IMR-90 (cell line): ENCODE measurements at places on chromosomes 1 and 21. TPM values are rescaled to one million over a fixed set of nuclear protein-coding genes. Genes with fewer than 3 reads are reported as not detected.

Gene SPOCD1
- 132 and 135 TPM in 2 replicates for polyA plus RNA-seq

Gene AADACL3
- not detected in 2 replicates for polyA plus RNA-seq

Gene GPX7
- polyA plus RNA-seq = 3.2 and 3.8 TPM in 2 replicates

Gene RNU1-1
- not detected in 2 replicates for polyA plus RNA-seq

Gene KHDC4
- 23.4 and 29.9 TPM in 2 replicates for polyA plus RNA-seq

Gene SYCP1
- polyA plus RNA-seq = not detected in 2 replicates

DNA sequence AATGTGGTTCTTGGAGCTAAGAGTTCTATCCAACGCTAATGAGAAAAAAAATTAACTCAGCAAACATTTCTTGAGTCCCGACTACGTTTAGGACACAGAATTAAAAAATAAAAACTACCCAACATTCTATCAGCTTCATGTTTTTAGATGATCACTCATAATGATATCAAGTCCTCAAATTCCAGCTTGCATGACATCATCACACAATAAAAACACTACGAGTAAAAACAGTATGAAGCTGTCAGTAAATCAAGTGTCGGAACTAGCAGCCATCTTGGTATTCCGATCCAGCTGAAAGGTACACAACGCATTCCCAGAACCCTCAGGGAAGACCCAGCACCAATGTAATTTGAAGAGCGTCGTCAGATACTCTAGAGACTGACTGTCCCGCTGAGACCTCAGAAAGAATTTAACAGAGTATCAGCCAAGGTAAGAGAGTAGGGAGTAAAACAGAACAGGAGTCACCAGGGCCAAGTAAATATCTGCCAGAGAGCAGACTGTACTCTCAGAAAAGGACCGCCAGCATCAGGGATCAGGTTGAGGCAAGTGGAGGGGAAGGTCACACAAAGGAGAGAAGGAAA lies 57.0 kb downstream of the NRIP1 start:
- no peak for DNase-seq

- DNase-seq = peak; percentile 36
These were observed 206.0 kb upstream of the USP24 start for GRCh38 chr1:55420929-55421716.

DNA sequence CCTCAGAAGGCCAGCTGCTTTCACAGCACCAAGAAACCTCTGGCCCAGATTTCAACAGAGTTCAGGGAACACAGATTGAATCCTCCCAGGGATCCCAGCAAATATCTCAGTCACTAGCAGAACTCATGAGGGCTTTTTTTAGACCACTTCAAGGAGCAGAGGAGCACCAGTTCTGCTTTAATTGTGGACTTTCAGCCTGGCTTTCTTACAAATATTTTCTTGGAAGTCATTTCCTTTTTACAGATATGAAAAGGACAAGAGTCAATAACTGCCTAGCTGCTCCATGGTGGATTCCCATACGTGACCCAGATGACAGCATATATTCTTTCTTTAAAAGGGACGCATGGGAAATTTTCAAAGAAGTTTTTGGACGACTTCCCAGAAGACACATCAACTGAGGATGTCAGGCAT lies 6.4 kb upstream of the LRRC8B start:
- peak; percentile 18 for DNase-seq

GRCh38 chr1:76225526-76225925 lies 151.0 kb downstream of the ST6GALNAC3 start:
- no peak for DNase-seq

GRCh38 chr1:109793089-109793485 lies 29.4 kb upstream of the EPS8L3 start:
- DNase-seq = no peak

DNA sequence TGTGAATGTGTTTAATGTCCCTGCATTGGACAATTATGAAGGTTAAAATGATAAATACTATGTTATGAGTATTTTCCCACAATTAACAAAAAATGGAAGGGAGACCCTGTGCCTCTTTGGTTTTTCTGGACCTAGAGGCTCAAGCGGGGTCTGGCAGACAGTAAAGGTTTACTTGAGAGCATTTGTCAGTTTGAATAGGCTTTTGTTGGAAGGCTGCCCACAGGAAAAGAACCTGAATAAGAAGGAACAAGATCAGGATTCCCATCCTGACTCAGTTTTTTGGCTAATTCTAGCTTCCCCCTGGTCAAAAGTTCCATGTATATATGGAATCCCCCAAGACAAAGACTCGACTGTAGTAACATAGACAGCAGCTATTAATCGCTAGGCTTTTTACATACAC lies 150.9 kb upstream of the JUN start:
- DNase-seq = no peak

- DNase-seq = no peak
These were observed 41.8 kb downstream of the CDCP2 start for GRCh38 chr1:54110996-54111395.

DNA sequence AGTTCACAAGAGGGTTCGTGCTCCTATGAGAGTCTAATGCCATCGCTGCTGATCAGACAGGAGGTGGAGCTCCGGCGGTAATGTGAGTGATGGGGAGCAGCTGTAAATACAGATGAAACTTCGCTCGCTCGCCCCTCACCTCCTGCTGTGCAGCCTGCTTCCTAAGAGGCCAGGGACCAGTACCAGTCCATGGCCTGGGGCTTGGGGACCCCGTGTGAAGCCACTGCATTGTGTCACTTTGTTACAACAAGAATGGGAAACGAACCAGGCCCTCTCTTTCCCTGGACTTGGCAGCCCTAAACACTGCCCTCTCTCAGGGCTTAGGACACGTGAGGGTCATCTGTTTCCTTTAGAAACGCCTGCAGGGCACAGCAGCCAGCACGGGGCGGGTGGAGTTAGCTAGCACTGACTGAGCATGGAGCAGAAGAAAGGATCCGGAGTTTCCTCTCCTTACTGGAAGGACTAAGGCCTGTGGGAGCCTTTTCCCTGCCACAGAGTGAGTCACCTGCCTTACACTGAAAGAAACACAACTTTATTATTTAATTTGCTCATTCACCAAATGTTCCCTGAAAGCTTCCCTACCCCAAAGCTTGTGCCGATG lies 185.2 kb upstream of the TMEM51 start:
- DNase-seq = peak; percentile 91

- DNase-seq = peak; percentile 46
These were observed 1.3 kb upstream of the DUSP23 start for GRCh38 chr1:159779403-159779851.

GRCh38 chr1:10544239-10544638 lies 69.5 kb downstream of the PEX14 start:
- DNase-seq = no peak
